ENCODE measurements at places on chromosomes 4 and X.

- DNase-seq, result no peak
These were observed 57.2 kb downstream of the TRMT44 start for GRCh38 chr4:8497762-8498161.

- no peak for DNase-seq
These were observed 2.7 kb downstream of the EFNB1 start for GRCh38 chrX:68831405-68832100.

DNA sequence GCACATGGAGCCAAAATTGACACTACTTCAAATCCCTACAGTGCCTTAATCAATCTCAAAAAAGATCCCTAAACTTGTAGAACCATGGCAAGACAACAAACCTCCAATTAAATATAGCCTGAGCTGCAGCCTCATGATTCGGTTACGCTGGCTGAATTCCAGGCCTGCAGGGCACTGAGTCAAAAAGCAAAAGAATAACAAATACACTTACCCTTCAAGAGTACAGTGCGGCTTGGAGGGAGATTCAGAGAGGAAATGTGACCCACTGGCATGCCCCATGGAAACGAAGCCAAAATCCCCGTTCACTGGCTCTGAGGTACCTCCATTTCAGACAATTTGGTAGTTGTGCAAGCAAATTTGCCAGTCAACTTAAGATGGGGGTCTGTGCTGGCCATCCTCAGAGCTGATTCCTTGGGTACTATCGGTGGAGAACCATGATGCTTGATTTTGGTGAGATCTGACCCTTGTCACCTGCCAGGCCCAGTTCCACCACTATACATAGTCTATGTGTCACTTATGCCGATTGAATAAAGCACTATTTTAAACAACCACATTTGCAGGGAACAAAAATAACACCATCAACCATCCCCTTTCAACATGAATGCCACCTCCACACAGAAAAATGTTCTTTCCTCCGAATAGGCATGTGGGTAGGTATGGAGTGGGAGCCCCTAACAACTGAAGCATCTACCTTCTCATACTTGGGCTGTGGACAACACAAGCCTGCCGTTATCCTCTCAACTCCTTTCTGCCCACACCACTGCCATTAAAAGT, 2.1 kb downstream of the C4orf54 start:
- DNase-seq, result no peak

- peak; percentile 9 for DNase-seq
These were observed 721 bp upstream of the MAOA start for GRCh38 chrX:43655151-43656004.

- DNase-seq, result no peak
These were observed 73.8 kb upstream of the DCLK2 start for GRCh38 chr4:150004481-150004880.

DNA sequence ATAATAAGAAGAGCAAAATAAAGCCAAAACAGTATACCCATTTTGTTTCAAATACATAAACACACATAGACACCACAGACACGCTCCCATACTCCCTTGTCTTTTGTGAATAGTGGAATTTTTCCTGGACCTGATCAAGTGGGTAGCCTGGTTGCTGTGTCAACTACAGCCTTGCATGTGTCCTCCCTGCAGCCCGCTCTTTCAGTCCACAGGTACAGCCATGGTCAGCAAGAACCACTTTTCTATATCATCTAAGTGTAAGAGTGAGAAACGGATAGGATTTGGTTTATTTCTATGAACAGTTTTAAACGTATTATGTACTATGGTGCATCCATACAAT, 9.8 kb downstream of the PWWP3B start:
- DNase-seq, result no peak

- DNase-seq, result no peak
These were observed 22.9 kb downstream of the ATP5ME start for GRCh38 chr4:650951-651883.

DNA sequence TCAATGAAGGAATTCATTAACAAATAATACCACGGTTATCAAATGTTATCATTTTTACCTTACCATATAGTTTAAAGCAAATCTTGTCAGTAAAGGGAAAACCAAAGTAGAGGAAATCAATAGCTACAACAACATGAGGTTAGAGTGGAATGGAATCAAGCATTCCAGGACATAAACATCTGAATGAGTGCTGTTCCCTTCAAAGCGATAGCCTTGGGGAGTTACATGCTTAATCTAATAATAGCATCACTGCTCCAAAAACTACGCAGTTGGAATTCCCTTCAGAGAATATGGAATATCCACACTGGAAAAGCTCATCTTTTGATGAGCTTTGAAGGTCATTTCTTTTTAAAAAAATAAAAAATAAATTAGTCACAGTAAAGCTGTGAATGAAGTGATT, 31.2 kb downstream of the PDE5A start:
- no peak for DNase-seq

DNA sequence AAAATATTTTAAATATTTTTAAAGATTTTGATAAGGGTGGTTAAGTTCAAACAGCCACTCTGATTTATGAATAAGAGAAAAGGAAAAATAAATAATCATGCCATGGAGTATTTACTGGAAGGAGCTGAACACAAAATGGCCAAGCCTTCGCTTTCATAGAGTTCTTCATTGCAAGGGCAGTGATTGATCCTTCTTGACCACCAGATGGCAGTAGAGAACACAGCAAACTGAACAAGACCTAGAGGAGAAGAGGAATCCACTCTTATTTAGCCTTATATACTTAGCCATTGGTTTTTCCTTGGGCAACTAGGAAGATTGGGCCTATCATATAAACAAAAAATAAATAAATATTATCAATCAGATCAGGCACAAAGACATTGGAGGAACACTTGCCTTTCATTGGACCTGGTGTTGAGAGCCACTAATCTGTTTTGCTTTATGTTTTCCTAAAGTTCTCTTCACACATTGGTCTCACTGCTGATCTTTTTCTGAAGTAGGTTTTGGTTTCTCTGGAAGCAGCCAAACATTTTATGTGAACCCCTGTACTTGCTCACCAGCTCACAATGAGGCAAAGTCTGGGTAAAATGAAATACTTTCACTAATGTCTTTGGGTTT, 58.1 kb upstream of the PARM1 start:
- no peak for DNase-seq

DNA sequence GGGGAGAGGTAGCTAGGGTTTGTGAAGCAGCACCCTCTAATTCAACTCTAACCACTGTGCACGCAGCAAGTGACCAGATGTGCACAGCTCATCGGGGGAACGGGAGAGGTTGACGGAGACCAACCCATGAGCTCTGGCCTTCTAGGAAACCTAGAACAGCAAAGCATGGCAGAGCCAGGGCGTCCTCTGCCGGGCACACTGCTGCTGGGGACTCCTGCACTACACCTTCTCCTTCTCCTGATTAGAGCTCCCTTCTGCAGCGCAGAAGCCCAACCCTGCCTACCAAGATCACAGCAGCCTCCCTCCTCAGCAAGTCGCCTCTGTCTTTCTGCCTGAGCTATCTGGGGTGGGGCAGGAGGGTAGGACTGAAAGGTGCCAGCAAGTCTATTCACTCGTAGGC, 252.3 kb upstream of the PSAPL1 start:
- DNase-seq, result no peak

DNA sequence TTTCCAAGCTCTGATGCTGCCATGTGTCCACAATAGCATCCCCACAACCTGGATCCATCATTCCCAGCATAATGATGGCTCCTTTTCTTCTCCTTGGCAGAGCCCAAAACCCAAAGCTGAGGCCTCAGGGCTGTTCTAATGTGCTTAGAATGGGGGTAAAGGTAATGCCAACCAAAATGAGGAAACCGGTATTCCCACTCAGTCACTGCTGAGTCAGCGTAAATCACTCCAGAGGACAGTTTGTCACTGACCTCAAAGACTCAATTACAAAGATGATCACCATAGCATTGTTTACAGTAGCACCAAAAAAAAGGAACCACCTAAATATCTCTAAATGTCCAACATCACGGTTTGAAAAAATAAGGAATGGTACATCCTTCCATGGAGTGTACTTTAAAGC, 41.2 kb downstream of the OTOP1 start:
- no peak for DNase-seq

DNA sequence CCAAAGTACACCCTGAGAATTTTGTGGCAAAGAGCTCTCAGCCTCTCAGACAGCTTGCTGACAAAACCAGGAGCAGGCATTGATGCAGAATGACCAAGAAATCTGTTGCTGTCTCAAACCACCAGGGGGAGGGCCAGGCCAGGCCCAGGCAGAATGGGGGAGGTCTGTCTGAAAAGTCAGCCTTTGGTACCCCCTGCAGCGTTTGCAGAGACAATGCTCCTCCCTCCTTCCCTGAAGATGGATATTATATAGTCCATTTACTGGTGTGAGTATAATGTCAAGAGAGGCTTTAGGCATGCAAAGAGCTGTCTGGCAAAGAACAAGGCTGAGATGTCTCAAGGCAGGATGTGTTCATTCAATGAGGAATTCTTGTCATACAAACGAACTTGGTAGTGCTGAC, 52.9 kb upstream of the TRPC5OS start:
- DNase-seq, result no peak

DNA sequence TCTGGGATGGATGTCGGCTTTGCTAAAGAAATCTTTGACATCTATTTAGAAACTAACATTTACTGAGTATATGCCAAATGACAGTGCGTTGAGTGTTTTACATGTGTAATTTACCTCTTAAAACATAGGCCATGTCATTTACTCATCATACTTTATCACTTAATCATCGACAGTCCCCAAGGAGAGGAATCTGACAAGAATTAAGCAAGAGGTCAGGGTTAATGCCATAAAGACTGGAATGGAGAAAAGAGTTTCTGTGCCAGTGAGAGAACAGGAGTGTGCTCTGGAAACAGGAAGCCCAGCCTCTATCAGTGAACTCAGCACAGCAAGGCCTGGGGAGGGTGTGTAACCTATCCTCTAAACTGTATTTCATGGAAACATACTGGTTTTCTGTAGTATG, 28.0 kb upstream of the AMOT start:
- no peak for DNase-seq

DNA sequence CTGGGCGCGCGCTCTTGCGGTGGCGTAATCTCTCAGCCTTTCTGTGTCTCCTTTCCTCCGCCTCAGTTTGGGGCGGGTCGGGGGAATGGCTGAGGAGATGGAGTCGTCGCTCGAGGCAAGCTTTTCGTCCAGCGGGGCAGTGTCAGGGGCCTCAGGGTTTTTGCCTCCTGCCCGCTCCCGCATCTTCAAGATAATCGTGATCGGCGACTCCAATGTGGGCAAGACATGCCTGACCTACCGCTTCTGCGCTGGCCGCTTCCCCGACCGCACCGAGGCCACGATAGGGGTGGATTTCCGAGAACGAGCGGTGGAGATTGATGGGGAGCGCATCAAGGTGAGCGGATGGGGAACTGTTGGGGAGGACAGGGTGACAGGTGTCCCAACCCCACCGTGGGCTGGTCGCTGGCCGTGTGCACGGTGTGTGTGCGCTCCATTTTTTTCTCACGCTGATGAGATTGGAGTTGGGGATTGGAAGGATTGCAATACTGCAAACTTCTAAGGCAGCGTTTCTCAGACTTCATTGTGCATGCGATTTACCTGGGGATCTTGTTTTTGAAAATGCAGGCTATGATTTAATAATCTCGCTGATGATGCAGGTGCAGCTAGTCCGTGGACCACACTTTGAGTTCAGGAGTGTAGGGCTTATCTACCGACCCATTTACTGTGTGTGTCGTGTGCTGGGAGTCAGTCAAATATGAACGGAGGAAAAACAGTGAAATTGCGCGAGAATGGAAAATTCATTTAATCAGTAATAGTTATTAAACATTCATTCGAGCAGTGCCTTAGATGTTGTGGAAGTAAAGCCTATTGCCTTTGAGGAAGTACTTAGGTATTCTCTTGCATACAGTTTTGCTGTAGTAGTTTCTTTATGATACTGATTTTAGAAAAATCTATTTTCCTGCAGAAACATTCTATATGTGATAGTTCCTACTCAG, at the start of gene RAB33B:
RAB33B (plus strand) TSS at position 11 of the 935 bp plus-strand sequence; CDS start at position 86, 75 bp downstream.
- DNase-seq, result no peak

DNA sequence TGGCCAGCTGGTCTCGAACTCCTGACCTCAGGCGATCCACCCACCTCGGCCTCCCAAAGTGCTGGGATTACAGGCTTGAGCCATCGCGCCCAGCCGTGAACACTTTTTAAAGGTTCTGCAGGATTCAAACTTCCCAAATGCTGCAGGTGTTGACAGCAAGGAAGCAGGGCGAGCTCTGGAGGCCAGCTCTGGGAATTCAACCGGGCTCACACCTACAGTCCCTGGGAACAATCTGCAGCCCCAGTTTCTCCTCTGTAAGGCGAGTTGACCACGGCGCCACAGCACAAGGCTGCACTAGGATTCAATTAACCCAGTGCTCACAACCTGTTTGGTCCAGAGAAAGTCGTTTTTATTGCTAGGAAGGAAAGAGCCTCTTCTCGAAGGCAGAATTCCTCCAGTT, 1.6 kb downstream of the MTNR1A start:
- no peak for DNase-seq

- no peak for DNase-seq
These were observed 52.7 kb downstream of the TBC1D9 start for GRCh38 chr4:140703463-140703862.

GRCh38 chr4:142558851-142559250, 287.2 kb downstream of the INPP4B start:
- no peak for DNase-seq

DNA sequence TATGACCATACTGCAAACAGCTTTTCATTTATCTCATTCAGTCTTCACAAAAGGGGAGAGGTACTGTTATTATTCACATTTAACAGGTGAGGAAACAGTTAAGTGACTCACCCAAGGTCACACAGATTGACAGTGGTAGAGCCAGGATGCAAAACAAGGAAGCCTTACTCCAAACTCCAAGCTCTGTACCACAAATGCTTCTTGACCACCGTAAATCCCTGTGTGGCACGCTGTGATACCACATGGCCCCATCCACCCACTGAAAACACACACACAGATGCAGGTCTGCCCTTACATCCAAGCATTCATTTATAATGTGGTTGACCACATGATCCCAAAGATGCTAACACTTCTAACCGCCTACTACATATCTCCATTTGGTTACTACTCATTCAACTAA, 129.5 kb downstream of the TSPAN5 start:
- DNase-seq, result no peak

DNA sequence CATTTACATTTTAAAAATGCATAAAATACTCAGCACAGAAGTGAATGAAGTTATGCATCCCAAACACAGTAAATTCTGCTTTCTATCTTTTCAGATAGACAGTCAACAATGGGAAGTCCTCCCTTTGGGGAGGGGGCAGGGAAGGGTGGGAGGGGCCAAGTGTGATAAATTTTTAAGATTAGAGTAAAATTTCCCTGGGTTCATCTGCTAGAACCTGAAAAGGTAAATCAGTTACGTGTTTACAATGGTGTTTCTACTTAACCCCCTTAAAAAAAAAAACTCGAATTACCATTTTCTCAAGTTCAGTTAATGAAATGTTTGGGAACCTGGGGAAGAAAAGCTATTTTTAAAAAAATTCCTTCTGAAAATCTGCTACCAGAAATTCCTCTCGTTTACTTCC, 9.1 kb downstream of the PITX2 start:
- no peak for DNase-seq

GRCh38 chr4:111788099-111788498, 357.2 kb upstream of the FAM241A start:
- no peak for DNase-seq

DNA sequence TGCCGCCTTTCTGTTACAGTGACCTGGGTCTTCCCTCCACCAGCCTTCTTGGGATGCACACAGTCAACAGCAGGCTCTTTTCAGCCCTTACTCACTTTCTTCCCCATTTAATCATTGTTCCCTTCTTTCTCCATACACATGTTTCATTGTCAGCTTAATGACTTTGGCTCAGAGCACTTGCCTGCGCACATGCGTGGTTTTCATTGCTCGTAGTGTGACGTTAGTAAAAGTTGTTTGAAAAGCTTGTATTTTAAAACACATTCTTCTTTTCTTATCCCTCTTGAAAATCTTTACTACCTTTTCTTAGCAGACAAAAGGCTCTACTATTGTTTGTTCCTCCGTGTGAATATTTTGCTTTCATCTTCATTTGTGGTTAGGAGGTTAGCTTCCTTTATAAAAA, 19.7 kb upstream of the SCOC start:
- DNase-seq, result no peak

Data from activated CD4-positive, alpha-beta T cell treated with anti-CD3 and anti-CD28 coated beads, Interleukin-2, amount 50 U/mL, for 1 hour (primary cell).